ENCODE measurements at places on chromosomes 7 and 10.

GRCh38 chr10:52561322-52561721 is 211.3 kb downstream of the MBL2 start:
- no peak for DNase-seq

DNA sequence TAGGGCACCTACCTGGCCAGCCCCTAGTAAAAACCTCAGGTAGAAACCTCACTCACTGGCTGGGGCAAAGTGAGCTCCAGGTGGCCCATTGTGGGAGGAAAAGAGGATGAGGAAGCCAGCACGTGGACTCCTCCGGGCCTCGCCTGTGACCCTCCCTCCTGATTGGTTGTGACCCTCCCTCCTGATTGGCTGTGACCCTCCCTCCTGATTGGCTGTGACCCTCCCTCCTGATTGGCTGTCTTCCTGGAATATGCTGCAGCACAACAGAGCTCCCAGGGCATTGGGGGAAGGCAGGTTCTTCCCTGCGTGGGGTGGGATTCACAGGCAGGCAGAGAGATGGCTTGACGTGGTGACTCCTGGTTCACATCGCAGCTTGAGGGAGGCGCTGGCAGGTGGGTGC is 343.0 kb downstream of the GLRX3 start:
- no peak for DNase-seq

- DNase-seq: no peak
Observed at GRCh38 chr10:107072028-107072427, 92.5 kb downstream of the SORCS1 start.

- DNase-seq: peak; percentile 22
Observed at GRCh38 chr7:138575897-138576428, 115.9 kb downstream of the TRIM24 start.

DNA sequence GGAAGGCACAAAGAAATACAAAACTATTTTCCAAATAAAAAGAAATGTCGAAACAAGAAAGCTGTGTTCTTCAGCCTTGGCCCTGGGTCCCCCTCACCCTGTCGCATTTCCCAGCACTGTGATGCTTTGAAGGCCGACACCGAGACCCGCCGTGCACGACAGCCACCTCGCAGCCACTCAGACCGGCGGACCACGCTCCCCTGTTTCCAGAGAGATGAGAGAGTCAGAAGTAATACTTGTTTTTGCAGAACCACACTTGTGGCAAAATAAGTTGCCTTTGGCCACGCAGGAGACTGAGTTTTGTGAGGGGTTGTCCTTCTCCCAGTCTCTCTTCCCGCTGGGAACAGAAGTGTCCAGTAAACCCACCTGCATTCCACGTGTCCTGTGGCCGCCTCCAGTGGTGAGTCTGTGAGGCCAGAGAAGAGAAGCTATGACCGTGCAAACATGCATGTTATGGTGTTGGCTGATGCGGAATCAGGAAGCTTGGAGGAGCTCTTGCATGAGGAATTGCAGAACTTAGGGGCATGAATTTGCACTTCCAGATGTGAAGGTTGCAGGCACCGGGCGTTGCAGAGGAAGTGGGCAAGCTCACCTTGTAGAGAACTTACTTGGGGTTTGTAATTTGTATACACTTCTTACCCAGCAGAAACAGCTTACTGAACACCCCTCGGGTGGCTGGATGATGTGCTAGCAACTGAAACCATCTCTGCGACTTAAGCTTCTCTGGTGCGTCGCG is 194.5 kb downstream of the EBF3 start:
- no peak for DNase-seq

- DNase-seq: peak; percentile 35
Observed at GRCh38 chr10:124522933-124523871, 61.6 kb downstream of the LHPP start.

- DNase-seq: peak; percentile 60
Observed at GRCh38 chr7:22696541-22697228, 30.3 kb upstream of the IL6 start.

DNA sequence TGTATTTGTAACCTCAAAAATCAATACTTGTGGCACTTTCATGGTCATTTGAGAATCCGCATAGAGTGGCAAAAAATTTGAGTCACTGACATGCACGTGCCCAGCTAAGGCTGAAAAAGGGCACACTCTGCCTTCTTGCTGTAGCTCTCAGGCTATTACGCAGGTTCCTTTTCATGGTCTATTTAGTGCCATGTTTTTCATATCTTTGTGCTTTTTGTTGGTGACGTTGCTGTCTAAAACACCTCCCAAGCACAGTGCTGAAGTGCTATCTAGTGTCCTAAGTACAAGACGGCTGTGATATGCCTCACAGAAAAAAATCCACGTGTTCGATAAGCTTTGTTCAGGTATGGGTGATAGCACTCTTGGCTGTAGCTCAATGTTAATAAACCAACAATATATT is 50.9 kb downstream of the CREB3L2 start:
- no peak for DNase-seq
